NCI-H2171 (cell line): ENCODE measurements at places on chromosomes 6 and 20.
A peak's percentile ranks its signal among the peaks of the same experiment; 100 is the strongest.

DNA sequence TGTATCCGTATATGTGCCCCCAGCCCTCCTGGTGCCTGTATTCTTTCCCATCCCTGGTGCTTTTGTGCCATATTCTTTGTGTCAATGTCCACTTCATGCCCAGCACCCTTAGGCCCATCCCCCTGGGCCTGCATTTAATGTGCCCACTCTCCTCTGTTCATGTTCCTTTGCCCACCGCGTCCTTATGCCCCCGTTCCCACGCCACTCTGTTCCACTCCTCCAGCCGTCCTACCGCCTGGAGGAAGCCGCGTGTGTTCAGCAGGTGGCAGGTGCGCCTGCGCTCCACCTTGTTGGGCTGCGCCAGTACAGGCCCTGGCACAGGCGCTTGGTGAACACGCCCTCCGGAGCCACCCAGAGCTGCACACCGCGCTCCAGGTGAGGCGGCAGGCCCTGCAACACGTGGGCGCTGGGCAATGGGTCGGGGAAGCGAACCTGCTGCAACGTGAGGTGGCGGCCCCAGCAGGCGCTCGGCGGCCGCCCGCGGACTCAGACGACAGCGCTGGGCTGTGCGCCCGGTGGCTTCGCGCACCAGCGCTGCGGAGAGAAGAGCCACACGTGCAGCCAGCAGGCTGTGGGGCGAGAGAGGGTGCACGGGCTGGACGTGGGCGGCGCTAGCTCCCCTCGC, 4.0 kb upstream of the FOXS1 start:
- peak; percentile 48 for DNase-seq

GRCh38 chr6:170433163-170434116, 119.7 kb downstream of the PSMB1 start:
- DNase-seq: no peak

- peak; percentile 97 for DNase-seq
These were observed 292.6 kb upstream of the MARCKS start for GRCh38 chr6:113564371-113565171.

GRCh38 chr6:82196161-82196560, 51.4 kb downstream of the IBTK start:
- no peak for DNase-seq

- DNase-seq: no peak
These were observed 11.5 kb downstream of the RSPH3 start for GRCh38 chr6:158988477-158988876.

DNA sequence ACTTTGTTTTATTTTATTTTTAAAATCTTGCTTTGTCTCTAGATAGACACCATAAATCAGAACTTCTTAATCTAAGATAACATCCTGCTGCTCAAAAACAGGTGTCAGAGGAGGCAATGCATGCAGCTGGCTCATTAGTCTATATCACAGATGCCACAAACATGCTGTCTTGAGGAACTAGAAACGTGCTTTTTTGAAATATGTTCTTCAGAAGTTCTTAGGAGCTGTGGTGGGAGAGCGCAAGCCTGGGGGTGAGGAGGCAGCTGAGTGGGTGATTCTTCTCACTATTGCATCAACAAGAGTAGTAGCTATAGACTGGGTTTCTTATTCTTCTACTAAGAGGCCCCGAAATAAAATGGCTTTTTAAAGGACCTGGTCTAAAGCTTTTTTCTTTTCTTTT, 23.4 kb downstream of the IL22RA2 start:
- DNase-seq: no peak

- peak; percentile 19 for DNase-seq
These were observed 12.8 kb upstream of the SNAI1 start for GRCh38 chr20:49969946-49970345.

- DNase-seq: no peak
These were observed 580.3 kb upstream of the ADGRB3 start for GRCh38 chr6:68054756-68055155.

- DNase-seq: no peak
These were observed 47.6 kb upstream of the SMLR1 start for GRCh38 chr6:130779658-130780033.

DNA sequence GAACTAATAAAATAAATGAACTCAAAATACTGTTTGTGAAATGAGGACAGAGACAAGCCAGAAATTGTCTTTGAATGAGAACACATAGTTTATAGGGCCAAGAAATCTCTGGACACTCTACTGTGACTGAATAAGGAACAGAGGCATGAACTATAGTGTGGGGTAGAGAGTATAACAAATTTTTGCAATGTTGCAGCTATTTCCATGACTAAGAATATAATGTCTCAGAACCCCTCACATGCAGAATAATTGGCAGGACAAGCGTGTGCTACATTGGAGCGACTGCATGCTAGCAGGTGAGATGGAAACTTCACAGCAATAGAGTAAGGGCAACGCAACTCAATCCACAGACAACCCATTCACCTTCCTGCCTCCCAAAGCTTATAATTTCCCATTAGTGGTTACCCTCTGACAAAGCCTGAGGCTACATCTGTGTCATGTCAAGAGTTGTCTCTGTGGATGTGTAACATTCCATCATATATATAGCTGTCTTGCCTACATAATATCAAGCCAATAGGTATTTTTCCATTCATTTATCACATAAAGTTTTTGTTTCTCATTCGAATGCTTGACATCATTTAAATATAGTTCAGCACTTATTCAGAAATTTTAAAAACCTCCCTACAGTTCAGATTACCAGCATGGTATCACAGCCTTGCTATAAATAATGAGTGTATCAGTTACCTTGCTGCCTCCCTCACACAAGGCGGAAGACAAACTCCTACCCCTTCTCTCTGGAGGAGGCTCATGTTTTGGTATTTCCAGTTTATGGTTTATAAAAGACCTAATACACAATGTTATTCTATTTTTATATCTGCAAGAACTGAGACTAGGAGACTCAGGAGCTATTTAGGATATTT, 47.9 kb upstream of the ECHDC1 start:
- no peak for DNase-seq

DNA sequence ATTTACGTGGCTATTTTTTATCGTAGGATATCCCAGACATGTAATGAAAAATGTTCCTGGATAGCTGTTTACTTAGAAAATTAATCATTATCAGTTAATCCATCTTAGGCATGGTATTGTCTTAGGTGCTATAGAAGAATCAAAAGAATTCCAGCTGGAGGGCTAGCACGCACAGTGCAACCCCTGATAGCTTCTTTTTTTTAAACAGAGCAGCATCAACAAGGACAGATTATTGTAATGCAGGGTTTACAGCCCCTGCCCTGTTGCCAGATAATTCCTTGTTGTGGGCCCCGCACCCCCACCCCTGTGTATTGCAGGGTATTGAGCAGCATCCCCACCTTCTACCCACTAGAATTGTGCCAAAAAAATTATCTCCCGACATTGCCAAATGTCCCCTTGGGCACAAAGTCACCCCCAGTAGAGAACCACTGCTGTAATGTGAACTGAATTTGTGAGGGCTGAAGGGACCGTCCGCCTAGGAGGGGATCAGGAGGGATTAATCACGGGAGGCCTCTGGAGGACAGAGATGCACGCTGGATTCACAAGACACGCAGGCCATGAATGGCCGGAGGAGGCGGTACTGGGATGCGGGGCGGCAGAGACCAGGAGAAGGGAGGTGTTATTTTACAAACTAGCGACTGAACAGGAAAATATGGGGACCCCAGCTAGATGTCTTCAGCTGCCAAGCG, 174.6 kb downstream of the ZDHHC14 start:
- DNase-seq: no peak

- no peak for DNase-seq
These were observed 113.3 kb downstream of the TCP11 start for GRCh38 chr6:35027807-35028206.

DNA sequence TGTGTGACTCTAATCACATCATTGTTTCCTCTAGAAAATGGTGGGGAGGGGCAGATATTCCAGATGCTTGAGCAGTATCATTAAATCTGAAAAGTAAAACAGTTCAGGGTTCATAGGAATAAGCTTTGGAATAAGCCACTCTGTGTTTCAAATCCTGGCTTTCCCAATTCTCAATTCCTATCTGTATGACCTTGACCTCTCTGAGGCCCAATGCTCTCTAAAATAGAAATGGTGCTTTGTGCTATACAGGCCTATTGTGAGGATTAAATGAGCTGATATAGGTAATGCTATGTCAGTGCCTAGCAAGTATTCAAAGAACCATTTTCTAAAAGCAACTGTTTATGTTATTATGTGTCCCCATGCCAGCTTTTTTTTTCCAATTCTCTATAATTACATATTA, 209.0 kb upstream of the PRSS16 start:
- DNase-seq: no peak
